GM23248 (cell line): ENCODE measurements at places on chromosomes 2 and 18. TPM values are rescaled to one million over a fixed set of nuclear protein-coding genes. Genes with fewer than 3 reads are reported as not detected.

DNA sequence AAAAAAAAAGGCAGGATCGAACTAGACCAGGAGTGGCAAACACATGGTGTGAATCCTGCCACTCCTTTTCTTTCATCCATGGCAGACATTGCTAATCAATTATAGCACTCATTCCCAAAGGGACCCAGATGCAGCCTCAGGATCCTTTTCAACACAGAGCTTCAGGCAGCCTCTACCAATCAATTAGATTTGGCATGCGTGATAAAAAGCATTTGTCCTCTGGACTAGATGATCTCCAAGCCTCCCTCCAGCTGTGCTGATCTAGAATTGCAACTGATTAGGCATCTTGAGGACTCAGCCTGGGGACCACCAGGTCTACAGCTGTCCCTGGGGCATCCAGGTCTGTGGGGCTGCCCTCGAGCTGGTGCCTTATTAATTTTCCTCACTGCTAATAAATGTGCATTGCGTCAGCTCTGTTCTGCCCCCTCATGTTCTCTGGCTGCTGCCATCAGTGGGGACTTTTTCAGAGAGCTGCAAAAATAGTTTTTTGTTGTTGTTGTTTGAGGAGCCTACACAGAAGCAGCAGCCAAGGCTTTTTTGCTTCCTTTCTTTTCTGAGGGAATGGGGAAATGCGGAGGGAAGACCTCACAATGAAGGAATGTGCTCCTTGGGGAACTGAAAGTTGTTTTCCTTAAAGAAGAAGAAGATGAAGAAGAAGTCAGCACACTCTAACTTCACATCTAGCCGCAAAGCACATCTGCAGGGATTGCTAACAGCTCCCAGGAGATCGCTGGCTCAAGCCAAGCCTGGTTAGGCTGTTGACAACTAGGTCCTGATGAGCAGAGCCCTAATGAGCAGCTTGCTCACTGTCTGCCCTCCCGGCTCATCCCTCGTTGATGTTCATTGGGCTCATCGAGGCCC is 8.8 kb upstream of the ATOH8 start:
- DNase-seq, result peak; percentile 96

- peak; percentile 8 for DNase-seq
These were observed 256.3 kb upstream of the SPOPL start for GRCh38 chr2:138245310-138245709.

CPS1 gene
- 2.0 and 4.9 TPM in 2 replicates for total RNA-seq

DNA sequence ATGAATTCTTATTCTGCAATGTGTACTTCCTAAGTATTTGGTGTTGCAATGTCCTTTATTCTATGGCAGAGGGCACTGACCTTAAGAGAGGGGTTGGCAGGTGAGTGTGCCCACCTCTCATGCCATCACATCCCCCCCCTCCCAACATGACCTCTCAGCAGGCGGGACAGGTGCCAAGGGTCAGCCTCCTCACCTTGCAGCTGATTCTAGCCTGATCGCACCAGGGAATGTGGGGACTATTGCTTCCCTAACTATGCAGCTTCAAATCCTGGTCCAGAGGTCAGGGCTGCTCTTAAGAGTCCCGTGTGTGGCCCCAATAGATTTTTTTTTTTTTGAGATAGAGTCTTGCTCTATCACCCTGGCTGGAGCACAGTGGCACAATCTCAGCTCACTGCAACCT is 9.5 kb downstream of the HJURP start:
- no peak for DNase-seq

FAM228A gene
- total RNA-seq, result 2.1 TPM in 1 of 2 replicates, not detected in the other

- no peak for DNase-seq
These were observed 54.5 kb downstream of the ROCK1 start for GRCh38 chr18:21057112-21057511.

CD8B2 gene
- not detected in 2 replicates for total RNA-seq

LINC00305 gene
- not detected in 2 replicates for total RNA-seq

IL1RN gene
- 2.4 TPM in 1 of 2 replicates, not detected in the other for total RNA-seq

CCDC148 gene
- 0.13 and 0.86 TPM in 2 replicates for total RNA-seq

IL1R2 gene
- 0.22 TPM in 1 of 2 replicates, not detected in the other for total RNA-seq

- DNase-seq, result no peak
These were observed 16.2 kb upstream of the ZCCHC2 start for GRCh38 chr18:62506495-62507143.

DNA sequence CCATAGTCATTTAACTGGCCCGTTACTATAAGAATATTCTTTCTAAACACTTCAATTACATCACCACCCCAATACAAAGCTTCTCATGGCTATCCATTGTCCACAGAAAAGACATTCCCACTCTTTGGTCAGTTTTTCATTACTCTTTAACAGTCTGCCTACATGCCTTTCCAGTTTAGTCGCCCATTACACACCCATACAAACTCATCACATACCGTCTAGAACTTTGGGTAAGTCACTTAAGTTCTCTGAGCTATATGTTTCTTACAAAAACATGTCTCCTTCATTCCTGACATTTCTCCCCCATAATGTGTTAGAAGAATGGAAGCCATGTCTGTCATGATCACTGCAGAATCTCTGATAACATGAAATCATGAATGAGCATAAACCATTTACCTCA is 108.2 kb upstream of the STK17B start:
- DNase-seq, result peak; percentile 44

- peak; percentile 7 for DNase-seq
These were observed 149.3 kb downstream of the EXOC6B start for GRCh38 chr2:72676341-72677025.

DNA sequence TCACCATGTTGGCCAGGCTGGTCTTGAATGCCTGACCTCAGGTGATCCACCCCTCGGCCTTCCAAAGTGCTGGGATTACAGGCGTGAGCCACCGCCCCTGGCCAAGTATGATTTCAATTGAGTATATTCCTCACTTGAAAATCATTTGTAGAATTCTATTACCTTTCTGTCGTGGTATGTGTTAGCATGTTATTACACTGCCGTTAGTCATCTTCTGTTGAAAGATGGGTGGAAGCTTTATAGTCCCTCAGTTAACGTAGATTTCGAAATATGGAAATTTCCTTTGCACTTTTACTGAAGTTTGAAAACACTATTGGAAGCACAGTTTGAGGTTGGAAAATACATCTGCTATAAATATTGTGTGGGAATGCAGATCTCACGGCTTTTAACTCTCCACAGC is 14.7 kb downstream of the NIFK start:
- peak; percentile 95 for DNase-seq

GRCh38 chr18:78090584-78090983 is 840.9 kb downstream of the GALR1 start:
- no peak for DNase-seq

- peak; percentile 36 for DNase-seq
These were observed 133.8 kb downstream of the ARL4C start for GRCh38 chr2:234363011-234363487.

- DNase-seq, result peak; percentile 87
These were observed 183.8 kb upstream of the STON1 start for GRCh38 chr2:48346124-48346536.

GRCh38 chr2:188114014-188114413 is 177.7 kb upstream of the GULP1 start:
- DNase-seq, result peak; percentile 69

GRCh38 chr18:68733707-68734106 is 18.8 kb upstream of the TMX3 start:
- peak; percentile 25 for DNase-seq

GRCh38 chr2:171009386-171009785 is 80.3 kb downstream of the GORASP2 start:
- no peak for DNase-seq

- no peak for DNase-seq
These were observed 133.8 kb downstream of the MEMO1 start for GRCh38 chr2:31877008-31877407.

DNA sequence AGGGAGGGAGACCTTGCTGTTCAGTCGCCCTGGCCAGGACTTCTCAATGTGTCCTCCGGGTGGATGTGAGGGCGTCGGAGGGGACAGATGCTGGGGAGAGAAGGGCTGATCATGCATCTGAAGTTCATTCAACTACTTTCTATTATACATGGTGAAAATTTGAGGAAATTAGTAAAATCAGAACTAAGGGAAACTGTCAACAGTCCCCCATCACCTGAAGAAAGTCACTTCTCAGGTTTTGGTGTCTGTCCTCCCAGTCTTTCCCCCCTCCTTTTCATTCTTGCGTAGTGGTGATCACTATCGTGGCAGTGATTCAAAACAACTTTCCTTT is 17.4 kb upstream of the ACKR3 start:
- no peak for DNase-seq

ACTG2 gene
- total RNA-seq, result not detected in 2 replicates

DNA sequence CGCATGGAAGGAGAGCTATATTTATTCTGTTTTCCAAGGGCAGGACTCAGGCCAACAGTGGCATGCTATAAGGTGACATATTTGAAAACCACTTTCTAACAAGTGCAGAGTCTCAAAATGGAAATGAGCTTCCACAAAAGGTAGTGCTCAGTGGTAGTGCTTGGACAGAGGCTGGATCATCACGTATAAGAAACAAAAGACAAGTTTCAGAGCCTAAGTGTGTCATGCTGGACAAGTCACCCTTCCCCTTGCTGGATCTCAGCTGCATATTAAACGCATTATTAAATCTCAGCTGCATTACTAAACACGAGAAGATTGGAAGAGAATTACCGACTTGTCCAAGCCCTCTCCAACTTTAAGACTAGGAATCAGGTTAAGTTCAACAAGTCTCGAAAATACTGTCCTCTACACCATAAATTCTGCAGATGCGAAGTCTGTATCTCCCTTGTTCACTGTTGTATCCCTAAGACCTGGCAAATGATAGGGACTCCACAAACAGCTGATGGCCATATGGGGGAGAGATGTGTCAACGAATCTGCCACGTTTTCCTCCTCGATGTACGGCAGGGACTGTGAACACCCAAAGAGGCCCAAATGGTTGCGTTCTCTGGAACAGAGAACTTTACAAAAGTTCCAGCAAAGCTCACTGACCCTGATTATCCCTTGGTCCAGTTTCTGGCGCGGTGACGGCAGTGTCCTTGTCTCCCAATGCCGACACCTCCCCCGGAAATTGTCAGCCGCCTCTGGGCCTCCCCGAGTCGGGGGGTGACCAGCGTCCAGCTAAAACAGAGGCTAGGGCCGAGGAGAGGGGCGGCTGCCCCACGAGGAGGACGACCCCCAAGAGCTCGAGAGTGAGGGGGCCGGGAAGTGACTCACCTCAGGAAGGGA is 611 bp downstream of the NOL10 start:
- DNase-seq, result peak; percentile 57

DNA sequence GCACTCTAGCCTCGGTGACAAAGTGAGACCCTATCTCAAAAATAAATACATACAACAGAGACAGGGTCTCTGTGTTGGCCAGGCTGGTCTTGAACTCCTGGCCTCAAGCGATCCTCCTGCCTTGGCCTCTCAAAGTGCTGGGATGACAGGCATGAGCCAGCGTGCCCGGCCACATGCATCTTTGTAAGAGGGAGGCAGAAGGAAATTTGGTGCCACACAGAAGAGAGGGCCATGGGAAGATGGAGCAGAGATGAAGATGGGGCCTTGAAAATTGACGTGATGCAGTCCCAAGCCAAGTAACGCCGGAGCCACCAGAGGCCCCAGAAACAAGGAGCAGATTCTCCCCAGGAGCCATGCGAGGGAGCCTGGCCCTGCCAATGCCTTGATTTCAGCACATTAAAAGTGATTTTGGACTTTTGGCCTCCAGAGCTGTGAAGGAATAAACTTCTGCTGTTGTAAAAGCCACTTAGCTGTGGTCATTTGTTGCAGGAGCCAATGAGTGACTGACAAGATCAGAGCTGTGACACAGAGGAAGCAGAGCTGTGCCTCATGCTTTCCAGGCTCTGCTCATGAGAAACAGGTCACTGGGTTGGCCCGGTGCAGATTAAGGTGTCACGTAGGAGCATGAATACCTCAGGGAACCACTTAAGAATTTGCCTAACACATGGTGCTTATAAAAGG is 2.7 kb upstream of the SLC66A2 start:
- DNase-seq, result no peak

DNA sequence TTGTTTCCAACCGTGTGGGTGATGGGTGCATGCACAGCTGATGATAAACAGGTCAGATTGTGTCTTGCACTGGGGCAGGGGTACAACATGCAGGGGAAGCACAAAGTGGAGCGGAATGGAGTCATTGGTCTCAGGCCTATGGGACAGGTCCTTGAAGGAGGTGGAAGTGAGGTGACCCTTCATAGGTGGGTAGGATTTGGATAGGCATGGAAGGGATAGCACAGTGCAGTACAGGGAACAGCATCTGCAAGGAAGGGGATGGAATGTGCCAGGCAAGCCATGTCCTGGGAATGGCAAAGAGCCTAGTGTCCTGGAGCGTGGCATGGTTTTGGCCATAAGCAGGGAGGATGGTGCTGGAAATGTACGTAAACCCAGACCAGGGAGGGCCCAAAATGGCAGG is 143.9 kb downstream of the CAPN13 start:
- DNase-seq, result no peak

KCNG2 gene
- total RNA-seq, result not detected in 2 replicates

C2orf66 gene
- total RNA-seq, result not detected in 2 replicates

DNA sequence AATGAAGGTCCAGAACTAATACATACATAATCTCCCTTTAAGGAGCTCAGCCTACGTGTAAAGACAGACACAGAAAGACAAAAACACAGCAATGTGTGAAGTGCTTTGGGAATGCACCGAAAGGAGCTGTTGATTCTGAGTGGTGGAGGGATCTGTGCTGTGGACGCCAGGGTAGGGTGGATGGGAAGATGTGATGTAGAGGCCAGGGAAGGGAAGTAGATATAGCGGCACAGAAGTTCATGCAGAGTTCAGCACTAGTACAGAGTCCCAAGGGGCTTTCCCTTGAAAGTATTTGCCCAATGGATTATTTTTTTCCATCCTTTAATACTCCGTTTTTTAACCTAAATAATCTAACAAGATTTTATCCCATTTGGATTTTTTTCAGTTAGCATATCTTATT is 32.1 kb upstream of the DOCK10 start:
- no peak for DNase-seq

GRCh38 chr2:26631401-26632170 is 9.6 kb downstream of the CIB4 start:
- DNase-seq, result no peak

HOXD8 gene
- total RNA-seq, result 23.4 and 27.8 TPM in 2 replicates

KIF3C gene
- total RNA-seq, result 7.2 and 18.2 TPM in 2 replicates

- peak; percentile 68 for DNase-seq
These were observed 316 bp downstream of the FKBP7 start for GRCh38 chr2:178478130-178478438.

MFSD2B gene
- total RNA-seq, result under 0.01 TPM in 2 replicates

RAB6C gene
- total RNA-seq, result not detected in 2 replicates

- DNase-seq, result peak; percentile 19
These were observed 19.6 kb downstream of the CEP68 start for GRCh38 chr2:65075605-65076344.

- DNase-seq, result peak; percentile 48
These were observed 451.0 kb downstream of the SLC4A3 start for GRCh38 chr2:220078439-220078838.
